ENCODE measurements at places on chromosomes 4 and X.

GRCh38 chr4:150680651-150681050, 98.7 kb downstream of the MAB21L2 start:
- DNase-seq = no peak

GRCh38 chr4:106766519-106766918, 269.6 kb downstream of the DKK2 start:
- no peak for DNase-seq

DNA sequence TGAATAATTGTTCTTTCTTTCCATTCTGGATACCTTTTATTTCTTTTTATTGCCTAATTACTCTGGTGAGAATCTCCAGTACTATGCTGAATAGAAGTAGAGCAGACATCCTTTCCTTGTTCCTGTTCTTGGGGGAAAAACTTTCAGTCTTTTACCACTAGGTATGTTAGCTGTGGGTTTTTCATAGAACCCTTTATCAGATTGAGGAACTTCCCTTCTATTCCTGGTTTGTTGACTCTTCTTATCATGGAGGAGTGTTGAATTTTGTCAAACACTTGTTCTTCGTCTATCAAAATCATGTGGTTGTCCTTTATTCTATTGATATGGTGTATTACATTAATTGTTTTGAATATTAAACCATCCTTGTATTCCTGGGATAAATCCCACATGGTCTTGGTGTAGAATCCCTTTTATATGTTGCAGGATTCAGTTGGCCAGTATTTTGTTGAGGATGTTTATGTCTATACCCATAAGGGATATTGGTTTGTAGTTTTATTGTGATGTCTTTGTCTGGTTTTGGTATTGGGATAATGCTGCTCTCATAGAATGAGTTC, 23.6 kb downstream of the SH3BP2 start:
- no peak for DNase-seq

- DNase-seq = no peak
Measured at GRCh38 chr4:37758226-37758625, 68.3 kb upstream of the PGM2 start.

- DNase-seq = no peak
Measured at GRCh38 chrX:149825424-149825823, 43.7 kb downstream of the MAGEA9 start.

GRCh38 chr4:80461412-80461811, 125.9 kb downstream of the CFAP299 start:
- no peak for DNase-seq

- DNase-seq = no peak
Measured at GRCh38 chrX:49164589-49165360, 2.2 kb downstream of the MAGIX start.

GRCh38 chr4:112979881-112980421, 69.5 kb upstream of the ANK2 start:
- DNase-seq = no peak

- DNase-seq = no peak
Measured at GRCh38 chrX:6660567-6661264, 125.8 kb upstream of the VCX3A start.

DNA sequence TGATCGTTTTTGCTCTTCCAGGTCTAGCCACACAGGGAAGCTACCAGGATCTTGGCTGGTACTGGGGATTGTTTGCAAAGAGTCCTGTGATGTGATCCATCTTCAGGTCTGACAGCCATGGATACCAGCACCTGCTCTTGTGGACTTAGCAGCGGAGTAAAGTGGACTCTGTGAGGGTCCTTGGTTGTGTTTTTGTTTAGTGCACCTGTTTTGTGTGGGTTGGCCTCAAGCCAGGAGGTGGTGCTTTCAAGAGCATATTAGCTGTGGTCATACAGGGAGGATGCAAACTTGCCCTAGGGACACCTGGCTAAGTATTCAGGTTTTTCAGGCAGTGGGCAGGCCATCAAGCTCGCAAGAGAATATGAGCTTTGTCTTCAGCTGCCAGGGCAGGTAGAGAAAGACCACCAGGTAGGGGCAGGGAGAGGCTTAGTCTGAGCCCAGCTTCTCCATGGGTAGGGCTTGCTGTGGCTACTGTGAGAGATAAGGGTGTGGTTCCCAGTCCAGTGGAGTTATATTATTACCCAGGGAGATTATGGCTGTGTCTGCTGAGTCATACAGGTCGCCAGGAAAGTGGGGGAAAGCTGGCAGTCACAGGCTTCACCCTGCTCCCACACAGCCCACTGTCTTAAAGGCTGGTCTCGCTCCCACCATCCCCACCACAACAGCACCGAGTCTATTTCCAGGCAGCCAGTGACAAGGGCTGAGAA, 293.7 kb downstream of the PCDH18 start:
- no peak for DNase-seq

GRCh38 chr4:77881460-77882295, 19.0 kb downstream of the MRPL1 start:
- DNase-seq = no peak

DNA sequence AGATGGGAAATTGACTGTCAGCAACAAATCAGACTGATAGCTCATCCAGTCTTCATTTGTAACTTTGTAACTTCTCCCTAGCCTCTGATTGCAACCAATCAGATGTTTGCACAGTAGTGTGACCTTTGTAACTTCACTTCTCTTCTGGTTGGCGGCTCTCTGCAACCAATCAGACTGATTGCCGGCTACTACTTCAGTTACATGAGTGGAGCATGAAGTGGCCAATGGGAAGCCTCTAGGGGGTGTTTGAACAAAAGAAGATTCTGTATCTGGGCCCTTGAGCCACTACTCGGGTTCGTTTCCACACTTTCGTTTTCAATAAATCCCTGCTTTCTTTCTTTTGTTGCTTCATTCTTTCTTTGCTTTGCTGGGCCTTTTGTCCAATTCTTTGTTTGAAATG, 1285.8 kb downstream of the TECRL start:
- DNase-seq = no peak

- no peak for DNase-seq
Measured at GRCh38 chr4:22910200-22910599, 217.5 kb downstream of the GBA3 start.

DNA sequence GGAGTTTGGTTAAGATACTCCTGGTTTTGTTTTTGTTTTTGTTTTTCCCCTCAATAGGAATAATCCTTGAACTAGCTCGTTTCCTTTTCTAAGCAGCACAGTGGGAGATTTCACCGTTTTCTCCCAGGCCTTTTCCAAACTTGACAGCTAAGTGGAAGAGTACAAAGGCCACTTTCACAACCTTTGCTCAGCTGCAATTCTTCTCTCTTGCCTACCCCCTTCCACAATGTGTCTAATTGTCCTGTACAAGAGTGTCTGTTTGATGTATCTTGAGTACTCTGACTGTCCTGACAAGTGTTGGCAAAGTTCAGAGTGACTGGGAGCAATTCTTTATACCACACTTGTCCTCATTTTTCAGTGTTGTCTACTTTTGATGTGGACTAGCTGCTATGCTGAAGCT, 674.3 kb upstream of the AMOT start:
- no peak for DNase-seq

DNA sequence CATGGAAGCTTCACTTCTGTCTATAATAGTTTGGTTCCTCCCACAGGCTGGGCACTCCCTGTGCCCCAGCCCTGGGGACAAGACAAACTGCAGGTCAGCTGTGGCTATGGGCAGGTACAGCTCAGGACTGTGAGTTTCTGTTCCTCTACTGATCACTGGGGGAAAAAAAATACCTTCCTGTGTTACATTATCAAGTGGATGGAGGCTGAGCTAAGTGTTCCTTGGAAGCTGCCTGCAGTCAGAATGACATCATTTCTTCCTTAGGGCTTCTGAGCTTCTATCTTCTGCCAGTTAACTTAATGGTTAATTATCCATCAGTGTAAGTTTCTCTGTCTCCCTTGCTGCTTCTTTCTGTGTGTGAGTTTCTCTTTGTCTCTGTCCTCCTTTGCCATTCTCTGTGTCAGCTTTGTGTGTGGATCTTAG, 4.6 kb downstream of the RAB33A start:
- no peak for DNase-seq

GRCh38 chr4:54659313-54659712, 1.6 kb downstream of the KIT start:
- DNase-seq = no peak

DNA sequence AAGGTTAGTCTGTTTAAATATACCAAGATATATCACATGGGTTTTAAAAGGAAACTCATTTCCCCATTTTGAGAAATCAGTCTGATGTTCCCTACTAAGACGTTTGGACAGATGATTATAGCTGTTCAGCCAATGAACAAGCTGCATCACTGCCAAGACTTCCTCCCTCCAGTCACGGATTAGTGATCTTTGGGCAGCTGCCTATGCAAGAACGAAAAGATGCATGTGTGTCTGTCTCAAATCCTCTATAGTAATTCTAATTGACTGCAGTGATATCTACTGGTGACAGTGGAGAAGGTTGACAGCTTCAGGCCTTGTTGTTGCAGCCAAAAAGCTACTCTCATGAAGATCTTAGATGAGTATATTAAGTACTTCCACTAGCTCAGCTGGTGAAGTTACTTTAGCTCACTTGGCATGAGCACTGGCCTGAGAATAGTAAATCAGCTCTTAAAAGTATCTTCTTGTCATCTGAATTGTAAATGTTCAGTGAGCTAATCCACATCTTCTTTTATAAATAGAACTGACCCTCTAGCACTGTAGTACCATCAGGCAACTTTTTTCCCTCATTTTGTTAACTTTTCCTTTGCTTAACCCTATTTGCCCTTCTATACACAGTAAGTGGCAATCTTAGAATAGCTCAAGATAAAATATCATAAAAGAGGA, 134.5 kb upstream of the PCDH10 start:
- DNase-seq = no peak

GRCh38 chr4:52868133-52868532, 6.0 kb downstream of the RASL11B start:
- no peak for DNase-seq

DNA sequence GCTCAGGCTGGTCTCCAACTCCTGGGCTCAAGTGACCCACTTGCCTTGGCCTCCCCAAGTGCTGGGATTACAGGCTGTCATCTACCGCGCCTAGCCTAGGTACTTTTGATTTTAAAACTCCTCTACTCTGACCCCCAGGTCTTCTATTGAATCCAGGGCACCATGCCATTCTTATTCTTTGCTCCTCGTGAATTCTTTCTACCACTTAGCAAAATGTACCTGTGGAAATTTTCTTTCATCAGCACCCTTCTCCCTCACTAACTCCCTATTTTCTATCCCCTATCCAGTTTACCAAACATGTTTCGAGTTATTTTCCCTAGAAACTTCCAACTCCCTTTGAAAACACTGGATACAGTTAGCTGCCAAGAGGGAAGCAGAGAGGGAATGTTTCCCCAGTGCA, 60.0 kb upstream of the RAPGEF2 start:
- no peak for DNase-seq

DNA sequence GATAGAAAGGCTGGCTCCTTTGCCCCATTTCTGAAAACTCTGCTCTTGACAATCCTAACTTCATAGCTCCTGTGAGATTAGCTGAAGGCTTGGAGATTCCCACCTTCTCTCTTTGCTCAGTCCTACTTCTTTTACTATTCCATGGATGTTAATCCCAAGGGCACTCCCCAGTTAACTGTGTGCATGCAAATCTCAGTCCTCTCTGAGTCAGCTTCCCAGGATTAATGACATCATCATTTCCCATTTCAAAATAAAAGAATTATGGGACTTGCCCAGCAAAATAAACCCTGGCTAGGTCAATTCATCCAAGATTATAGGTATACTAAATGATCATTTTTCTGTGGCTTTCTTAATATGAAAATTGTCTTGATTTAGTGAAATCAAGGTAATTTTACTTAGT, 328.6 kb upstream of the NR3C2 start:
- DNase-seq = no peak

DNA sequence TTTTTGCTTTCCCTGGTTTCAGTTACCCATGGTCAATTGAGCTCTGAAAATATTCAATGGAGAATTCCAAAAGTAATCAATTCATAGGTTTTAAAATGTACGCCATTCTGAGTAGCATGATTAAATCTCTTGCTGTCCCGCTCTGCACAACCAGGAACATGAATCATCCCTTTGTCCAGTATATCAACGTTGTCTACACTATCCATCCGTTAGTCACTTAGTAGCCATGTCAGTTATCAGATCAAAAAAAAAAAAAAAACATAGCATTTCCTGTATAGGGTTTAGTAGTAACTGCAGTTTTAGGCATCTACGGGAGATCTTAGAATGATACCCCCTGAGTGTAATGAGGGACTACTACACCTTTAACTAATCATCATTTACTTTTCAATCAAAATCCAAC, 15.1 kb downstream of the LAMP2 start:
- DNase-seq = no peak

DNA sequence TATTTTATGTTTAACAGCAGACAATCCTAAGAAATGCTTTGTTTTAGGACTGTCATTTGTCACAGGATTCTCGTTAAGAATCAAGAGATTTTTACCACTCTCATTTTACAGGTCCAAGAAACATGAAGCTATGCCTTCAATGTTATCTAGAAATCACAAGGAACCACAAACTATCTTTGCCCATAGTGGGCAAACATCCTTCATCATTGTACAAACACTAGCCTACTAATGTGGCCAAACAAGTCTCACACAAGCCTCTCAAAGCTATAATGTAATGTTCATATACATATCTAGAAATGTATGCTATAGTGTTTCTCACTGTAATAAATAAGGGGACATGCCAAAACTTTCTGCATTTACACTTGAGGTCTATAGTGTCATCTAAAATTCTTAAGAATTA, 26.8 kb downstream of the ZMAT1 start:
- DNase-seq = no peak

DNA sequence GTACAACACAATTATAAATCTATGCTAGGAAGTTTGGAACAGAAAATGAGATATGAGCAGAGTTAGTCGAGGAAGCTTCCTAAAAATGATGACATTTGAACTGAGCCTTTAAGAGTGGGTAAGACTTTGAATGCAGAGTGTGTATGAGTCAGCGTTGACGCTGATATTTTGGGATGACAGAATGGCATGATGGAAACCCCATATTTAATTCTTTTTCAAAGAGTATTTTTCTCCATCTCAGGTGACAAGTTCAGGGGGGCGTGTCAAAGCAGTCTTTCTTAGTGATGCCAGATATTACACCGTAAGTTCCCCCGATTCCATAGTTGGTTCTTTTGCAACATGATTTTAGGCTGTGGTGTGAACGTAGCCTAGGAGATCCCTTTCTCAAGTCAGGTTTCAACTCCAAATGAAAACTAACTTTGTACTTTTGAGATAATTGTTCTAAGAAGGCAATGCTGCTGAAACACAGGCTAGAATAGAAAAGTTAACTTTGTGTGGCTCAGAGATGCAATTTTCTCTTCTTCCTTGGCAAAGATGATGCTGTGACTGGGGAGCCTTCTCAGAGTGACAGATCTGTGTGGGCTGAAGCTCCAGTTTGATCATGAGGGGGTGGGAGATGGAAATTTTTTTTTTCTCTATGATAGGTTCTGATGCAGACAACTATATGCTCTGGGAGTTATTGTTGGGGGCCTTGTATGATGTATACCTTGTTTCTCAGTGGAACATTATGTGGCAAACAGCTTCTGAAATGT, 59.2 kb downstream of the GLUD2 start:
- no peak for DNase-seq
